ENCODE measurements at places on chromosomes 2 and 18.

GRCh38 chr2:30645745-30646119 lies 161.5 kb downstream of the CAPN13 start:
- DNase-seq = no peak

DNA sequence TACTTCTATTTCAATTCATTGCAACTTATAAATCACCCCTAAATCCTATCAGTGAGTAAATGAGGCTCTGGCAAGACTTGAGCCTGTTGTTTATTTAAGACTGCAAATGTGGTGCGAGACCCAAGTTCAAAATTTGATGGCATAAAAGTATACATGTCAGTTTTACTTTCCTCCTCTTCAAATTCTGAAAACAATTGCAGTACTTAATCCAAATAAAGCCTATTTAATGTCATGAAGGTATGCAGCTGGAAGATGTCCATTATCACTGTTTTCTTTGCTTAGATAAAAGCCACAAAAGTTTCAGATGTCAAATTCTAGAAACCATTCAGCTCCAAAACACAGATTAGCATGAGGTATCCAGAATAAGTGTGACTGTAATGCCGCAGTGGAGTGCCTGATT lies 3.3 kb downstream of the APCDD1 start:
- DNase-seq = no peak

GRCh38 chr18:24878289-24878688 lies 417.9 kb downstream of the HRH4 start:
- DNase-seq = no peak

GRCh38 chr2:28523902-28524301 lies 28.0 kb downstream of the PLB1 start:
- DNase-seq = no peak

GRCh38 chr2:230319211-230319862 lies 7.7 kb upstream of the SP140L start:
- DNase-seq = peak; percentile 63

DNA sequence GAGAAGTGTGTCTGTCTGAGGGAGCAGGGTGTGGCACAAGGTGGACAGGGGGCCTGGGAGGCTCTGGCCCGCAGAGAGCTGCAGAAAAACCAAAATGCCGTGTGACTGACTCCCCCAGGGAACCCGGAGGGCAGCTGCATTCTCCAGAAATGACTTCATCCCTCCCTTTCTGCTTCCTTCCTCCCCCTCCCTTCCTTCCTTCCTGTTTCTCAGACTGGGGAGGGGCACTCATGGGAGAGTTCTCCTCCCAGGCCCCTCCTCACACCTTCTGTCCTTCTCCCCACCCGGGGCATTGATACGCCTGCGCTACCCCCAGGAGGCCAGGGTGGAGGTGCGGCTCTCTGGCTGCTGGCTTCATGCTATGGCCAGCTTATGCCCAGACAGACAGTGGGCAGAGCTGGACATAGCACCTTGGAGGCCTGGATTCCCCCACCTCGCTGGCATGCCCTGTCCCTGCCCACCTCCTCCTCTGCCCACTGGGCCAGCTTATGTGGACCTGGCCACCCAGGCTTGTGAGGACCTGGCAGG lies 8.2 kb upstream of the GPR17 start:
- DNase-seq = no peak

DNA sequence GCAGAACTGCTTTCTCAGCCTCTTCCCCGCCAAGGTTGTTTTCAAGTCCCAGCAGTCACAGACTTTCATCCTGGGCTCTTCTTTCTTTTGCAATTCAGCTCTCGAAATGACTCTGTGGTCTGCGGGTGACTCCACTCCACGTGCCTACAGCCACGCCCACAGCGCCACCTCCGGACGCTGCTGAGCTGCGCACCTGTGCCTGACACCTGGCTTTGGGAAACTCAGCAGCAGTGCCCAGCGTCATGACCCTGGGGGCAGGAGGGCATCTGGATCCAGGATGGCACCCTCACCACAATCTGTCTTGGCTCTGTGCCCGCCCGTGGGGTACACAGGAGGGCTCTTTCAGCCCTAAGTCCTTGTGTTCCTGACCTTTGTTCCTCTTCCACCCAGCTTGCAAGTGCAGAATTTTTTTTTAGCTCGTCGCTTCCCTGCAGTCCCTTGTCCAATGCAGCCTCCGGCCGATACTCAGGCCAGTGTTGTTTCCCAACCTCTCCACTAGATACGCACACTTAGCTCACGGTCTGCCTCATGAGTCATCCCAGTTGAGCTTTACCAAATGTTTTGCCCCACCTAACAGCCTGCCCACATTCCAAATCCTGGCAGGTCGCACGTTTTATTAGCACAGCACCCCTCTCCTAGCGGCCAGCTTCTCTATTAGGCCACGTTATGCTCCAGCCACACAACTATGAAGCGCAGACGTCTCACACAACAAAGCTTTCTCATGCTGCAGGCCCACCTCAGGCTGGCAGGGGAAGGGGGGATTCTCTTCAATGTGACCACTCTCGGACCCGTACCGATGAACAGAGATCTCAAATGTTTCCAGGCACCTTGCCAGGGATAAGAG lies 6.5 kb upstream of the CAPN10 start:
- peak; percentile 81 for DNase-seq

DNA sequence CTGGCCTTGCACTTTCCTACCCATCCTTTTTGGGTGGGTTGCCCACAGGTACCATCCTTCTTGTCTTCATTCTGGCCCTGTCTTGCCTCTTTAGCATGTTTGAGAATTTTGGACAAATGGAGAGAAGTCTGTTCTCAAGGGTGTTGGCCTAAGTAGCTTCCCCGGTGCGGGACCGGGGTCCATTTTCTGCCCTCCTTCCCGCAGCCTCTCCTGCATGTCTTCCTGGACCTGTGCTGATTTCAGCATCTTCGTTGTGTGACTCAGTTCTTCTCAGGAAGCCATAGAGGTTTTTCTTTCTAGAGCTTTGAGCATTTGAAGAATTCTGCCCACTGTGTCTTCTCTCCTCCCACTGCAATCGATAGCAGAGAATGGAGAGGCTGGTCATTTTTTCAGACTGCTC lies 172.7 kb downstream of the SH3RF3 start:
- no peak for DNase-seq

GRCh38 chr18:28855989-28856388 lies 679.1 kb upstream of the CDH2 start:
- DNase-seq = no peak

- no peak for DNase-seq
Observed at GRCh38 chr2:96131152-96131812, 7.0 kb downstream of the ASTL start.

GRCh38 chr2:8581234-8581561 lies 100.7 kb upstream of the ID2 start:
- no peak for DNase-seq

DNA sequence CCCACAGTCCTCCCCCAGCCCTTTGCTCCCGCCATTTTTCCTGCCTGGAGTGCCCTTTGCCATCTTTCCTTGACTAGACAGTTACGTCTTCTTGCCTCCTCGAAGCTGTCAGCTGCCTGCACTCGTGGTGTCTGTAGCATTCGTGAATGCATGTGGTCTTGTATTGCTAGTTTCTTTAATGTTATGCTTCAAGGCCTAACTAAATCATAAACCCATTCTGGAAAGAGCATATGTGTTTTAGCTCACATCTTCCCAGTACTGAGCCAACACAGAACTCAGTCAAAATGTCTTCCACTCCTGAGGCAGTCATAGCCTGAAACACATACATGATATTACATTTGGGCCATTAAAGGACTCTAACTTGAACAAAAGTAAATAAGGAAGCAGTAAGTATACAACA lies 35.6 kb downstream of the SPC25 start:
- DNase-seq = no peak

DNA sequence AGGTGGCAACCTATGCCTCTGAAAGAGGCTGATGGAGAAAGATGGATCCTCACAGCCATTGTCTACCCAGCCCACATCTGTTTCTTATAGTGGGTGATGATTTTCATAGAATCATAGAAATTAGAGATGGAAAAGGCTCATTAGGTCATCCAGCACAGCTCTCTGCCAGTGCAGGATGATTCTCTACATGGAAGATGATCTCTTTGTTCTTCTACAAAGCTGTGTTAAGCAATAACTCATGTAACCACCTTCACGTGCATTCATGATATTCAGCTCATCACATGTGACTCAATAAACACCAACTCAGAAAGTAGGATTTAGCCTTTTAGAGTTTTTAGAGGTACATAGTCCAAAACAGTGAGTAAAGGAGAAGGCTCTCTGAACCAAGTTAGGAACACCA lies 539.4 kb upstream of the ID2 start:
- DNase-seq = no peak

DNA sequence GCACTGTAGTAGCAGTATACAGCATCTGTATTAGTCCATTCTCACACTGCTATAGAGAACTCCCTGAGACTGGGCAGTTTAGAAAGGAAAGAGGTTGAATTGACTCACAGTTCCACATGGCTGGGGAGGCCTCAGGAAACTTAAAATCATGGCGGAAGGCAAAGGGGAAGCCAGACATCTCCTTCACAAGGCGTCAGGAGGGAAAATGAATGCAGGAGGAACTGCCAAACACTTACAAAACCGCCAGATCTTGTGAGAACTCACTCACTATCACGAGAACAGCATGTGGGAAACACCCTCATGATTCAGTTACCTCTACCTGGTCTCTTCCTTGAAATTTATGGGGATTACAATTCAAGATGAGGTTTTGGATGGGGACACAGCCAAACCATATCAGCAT lies 25.4 kb downstream of the MAP4K4 start:
- no peak for DNase-seq

GRCh38 chr2:68987021-68987503 lies 12.6 kb downstream of the GKN1 start:
- DNase-seq = no peak

GRCh38 chr2:94870440-94871225 lies 597 bp upstream of the TEKT4 start:
- no peak for DNase-seq

DNA sequence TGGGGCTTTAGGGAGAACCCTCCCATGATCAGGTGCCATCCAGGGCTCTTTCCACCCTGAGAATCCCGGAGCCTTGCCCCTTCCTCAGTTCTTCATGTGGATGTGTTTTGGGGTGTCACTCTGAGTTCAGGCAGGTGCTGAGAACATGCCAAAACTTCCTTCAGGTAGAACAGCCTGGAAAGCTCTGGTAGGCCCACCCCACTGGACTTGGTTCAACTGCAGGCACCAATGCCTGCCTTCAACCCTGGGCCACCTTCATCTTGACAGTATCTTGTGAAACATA lies 85.8 kb downstream of the EPAS1 start:
- no peak for DNase-seq

DNA sequence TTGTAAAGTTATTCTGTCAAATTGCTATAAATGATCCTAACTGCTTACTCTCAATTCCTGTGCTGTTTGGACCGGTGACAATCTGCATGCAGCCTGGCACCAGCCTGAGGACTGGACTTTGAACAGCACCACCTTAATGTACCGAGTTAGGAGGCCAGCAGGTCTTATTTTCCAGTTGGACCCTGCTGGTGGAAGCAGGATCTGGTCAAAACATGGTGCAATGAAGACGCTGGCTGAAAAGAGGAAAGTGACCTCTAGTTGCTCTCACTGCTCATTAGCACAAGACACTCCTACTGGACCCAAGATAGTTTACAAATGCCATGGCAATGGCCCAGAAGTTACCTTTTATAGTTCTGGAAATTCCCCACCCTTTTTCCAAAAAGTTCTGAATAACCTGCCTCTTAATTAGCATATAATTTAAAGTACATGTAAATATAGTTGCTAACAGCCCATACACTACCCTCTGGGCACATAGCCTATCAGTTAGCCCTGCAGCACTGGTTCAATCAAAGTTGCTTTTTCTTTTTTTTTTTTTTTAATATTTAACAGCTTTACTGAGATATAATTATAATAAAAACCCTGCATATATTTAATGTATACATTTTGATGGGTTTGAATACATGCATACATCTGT lies 35.8 kb downstream of the RBKS start:
- no peak for DNase-seq

DNA sequence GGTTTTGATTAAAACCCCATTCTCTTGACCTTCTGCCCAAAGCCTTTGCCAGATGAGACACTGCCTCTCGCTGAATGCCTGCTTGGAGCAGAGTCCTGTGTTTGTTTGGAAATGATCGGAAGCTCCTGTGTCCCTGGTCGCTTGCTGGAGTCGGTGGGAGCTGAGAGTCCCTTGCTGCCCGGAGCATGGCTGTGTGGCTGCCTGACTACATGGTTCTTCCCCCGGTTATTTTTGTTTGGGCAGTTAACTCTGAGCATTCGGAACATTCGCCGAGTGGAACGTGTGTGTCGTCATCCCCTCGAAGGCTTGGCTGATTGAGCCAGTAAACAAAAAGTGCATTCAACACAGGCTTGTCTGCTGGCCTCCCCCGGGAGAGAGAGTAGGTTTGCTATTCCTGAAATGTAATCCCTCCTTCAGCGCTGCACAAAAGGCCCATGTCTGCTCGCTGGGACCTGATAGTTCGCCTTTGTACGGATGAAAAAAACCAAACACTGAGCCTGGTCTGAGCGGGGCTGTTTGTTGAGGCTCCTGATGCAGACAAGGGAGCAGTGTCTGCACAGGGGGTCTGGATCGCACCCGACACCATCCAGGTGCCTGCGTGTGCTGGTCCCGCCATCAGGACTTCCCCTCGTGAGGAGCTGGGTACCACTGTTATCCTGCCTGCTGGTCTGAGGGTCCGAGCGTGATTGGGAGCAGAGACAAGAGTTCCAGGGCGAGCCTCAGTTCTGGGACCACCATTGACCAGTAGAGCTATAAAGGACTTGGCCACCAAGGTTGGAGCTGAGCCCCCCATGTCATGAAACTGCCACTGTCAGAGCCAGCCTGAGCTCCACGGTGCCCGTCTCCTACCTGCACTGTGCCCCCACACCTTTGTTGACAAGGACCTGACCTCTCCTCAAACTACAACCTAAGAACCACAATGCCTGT lies 83.8 kb downstream of the AGAP1 start:
- no peak for DNase-seq

GRCh38 chr2:237685408-237685807 lies 58.0 kb downstream of the LRRFIP1 start:
- no peak for DNase-seq

- DNase-seq = no peak
Observed at GRCh38 chr2:69554568-69554967, 89.0 kb downstream of the AAK1 start.

- DNase-seq = no peak
Observed at GRCh38 chr2:116510117-116510671, 1304.3 kb upstream of the DDX18 start.

DNA sequence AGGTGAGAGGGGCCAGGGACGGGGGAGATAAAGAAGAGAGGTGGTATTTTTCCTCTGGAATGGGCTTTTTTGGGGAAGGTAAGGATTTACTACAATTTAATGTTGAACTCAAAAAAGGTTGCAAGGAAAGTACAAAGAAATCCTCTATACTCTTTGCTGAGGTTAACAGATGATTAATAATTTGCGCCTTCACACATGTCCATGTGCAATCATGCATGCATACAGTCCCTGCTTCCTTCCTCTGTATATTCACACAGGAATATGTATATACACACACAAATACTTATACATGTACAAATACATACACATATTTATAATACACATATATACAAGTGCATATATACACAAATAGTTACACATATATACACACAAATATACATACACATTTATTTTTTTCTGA lies 193.4 kb downstream of the NBAS start:
- DNase-seq = no peak

- no peak for DNase-seq
Observed at GRCh38 chr2:140286377-140286776, 1506.2 kb upstream of the NXPH2 start.

GRCh38 chr2:223464071-223464470 lies 138.1 kb downstream of the SCG2 start:
- DNase-seq = no peak
